ENCODE measurements at places on chromosomes 11 and 22.

GRCh38 chr11:78248191-78248590, 59.5 kb downstream of the USP35 start:
- no peak for DNase-seq

- DNase-seq, result no peak
These were observed 40.6 kb downstream of the MUC6 start for GRCh38 chr11:995752-996420.

DNA sequence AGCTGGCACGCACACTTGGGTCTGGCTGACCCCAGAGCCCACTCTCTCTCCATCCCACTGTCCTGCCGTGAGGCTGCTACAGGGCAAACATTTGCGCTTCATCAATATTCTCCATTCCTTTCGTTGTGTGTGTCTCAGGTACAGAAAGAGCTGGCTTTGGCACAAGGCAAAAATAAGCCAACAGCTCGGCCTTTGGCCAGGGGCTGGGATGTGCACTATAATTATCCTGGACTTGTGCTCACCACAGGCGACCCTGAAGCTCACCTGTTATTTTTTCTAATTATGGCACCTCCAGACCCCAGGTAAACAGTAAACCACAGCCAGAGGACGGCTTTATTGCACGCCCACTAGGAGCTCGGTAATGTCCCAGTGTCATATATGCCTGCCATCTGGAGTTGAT, 10.9 kb downstream of the ZMAT5 start:
- DNase-seq, result no peak

DNA sequence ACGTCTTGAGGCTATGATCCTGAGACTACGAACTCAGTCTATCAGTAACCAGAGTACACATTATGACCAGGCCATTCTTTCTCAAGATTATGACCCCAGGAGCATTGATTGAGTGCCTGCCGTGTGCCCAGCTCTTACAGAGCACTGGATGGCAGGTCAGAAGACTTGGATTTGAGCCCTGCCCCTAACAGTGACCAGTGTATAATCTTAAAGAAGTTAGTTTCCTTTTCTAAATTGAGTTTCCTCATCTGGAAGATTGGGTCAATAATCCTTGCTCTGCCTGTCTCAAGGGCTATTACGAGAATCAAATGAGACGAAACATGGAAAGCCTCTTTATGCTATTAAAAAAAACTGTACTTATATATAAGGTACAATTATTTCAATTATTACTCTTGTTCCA, 38.2 kb downstream of the SLCO2B1 start:
- no peak for DNase-seq

DNA sequence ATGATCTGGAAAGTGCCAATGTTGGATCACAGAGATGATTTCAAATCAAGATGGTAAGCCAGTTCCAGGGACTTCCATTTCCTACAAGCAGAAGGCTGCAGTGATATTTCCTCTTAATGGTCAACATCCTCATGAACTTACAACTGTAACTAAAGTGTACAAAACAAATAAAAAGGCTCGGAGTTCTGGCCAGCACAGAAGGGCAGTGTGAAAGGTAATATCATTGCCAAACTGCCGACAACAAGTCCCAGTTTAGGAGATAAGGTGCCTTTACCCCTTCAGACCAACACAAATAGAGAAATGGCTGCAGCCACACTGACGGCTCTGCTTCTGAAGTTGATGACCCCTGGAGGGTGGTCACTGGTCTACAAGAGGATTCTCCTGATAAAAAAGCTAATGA, 91.1 kb downstream of the ETS1 start:
- no peak for DNase-seq

DNA sequence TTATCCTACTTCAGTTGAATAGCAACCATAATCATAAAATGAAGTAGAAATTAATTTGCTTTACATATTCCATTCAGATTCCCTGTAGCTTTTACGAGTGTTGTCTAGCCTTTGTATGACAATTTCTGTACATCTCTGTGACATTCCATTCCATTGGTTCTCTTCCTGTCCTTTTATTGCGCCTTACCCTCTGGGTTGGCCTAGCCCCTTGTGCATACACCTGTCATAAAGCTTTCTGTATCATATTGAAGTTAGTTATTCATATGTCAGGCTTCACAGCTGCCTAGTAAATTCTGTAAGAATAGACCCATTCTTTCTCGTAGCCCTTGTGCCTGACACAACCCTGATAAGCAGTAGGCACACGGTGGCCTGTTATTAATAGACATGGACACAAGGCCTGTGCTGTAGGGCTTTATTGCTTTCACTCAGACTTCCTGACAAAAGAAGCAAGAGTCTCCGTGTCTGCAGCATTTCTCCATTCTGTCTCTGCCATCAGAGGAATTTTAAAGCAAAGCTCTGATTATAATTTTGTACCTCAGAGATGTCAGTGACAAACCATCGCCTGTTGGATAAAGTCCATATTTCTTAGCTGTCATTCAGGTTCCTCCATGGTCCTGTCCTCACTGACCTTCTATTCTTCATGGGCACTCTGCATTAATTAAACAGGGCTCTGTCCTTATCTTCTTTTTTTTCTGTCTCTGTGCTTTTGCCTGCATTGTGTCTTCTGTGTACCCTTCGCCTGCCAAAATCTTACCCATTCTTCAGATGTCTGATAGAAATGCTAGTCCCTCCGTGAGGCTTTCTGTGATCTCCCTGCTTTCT, 49.4 kb downstream of the BID start:
- DNase-seq, result no peak

GRCh38 chr11:93542811-93543229, 371 bp downstream of the SMCO4 start:
- no peak for DNase-seq

GRCh38 chr22:46408568-46409506, 73.3 kb downstream of the TRMU start:
- DNase-seq, result no peak

GRCh38 chr11:34621876-34622275, 983 bp downstream of the EHF start:
- no peak for DNase-seq

GRCh38 chr22:42880815-42881214, 23.7 kb upstream of the ARFGAP3 start:
- no peak for DNase-seq
